ENCODE measurements at places on chromosomes 2 and 18.

- no peak for DNase-seq
Observed at GRCh38 chr2:8885449-8886201, 48.2 kb upstream of the KIDINS220 start.

DNA sequence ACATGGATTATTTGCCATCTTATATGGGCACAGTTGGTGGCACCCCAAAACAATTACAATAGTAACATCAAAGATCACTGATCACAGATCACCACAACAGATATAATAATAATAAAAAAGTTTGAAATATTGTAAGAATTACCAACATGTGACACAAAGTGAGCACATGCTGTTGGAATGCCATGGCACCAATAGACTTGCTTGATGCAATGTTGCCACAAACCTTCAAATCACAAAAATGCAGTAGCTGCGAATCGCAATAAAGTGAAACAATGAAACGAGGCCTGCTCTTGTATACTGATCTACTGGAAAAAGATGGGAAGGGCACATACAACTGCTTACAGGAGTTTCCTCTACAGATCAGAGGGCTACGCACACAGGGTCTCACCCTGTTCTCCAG, 32.2 kb upstream of the AMMECR1L start:
- no peak for DNase-seq

GRCh38 chr18:46462523-46462922, 194.5 kb downstream of the LOXHD1 start:
- no peak for DNase-seq

DNA sequence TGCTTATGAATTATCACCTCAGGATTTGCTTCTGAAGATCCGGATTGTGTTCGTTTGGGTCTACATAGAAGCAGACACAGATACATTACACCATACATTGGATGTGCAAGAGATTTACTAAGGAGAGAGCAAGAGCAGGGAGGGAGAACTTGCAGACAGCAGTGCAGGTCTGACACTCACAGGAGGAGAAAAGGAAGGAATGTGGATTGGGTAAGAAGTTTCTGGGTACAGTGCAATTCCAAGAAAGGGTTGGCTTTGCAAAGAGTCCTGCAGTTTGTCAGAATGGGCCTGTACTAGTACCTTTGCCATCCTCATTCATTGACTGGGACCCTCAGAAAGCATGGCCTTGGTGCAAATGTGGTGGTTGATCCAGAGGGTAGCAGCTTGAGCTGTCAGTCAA, 4.8 kb upstream of the THOC1 start:
- no peak for DNase-seq

DNA sequence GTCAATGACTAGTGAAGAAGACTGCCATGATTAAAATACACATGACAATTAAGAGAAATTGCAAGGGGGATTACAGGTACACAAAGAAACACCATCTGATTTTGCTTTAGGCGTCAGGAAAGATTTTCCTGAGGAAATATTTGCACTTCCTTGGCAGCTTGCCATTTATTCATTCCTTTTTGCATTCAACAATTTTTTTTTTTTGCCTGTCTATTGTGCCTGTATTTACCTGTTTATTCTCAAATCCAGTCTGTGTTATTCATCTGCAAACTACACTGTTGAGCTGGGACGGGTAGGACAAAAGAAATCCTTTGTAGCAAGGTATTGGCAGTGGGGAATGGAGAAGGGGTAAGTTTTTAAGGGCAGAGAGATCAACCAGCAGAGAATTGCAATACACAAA, 31.8 kb downstream of the SMAD2 start:
- no peak for DNase-seq

GRCh38 chr2:188725746-188726360, 248.3 kb upstream of the COL3A1 start:
- DNase-seq: peak; percentile 36
